Stimulated activated CD4-positive, alpha-beta T cell treated with anti-CD3 and anti-CD28 coated beads, Interleukin-15, amount 100 ng/mL, for 1 hour (primary cell): ENCODE measurements at places on chromosomes 12 and 14.

GRCh38 chr12:69844836-69845235, 19.8 kb downstream of the MYRFL start:
- DNase-seq, result no peak

- DNase-seq, result no peak
These were observed 48.1 kb downstream of the VWF start for GRCh38 chr12:6076346-6076745.

DNA sequence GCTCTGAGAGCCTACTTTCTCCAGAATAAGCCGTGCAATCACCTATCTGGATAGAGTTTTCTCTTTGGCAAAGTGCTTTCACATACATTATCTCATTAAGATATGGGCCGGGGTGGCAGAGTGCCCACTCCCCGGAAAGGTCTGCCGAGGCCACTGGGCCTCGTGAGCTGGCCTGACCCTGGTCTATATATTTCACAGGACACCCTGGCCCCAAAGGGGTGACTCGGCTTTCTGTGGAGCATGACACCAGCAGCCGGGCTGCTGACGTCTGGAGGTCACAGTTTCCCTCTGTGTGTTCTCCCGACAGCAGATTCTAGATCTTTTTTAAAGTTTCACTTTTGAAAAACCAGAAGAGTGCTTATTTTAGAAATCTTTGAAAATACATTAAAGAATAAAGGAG, 27.9 kb upstream of the ATP2A2 start:
- no peak for DNase-seq

DNA sequence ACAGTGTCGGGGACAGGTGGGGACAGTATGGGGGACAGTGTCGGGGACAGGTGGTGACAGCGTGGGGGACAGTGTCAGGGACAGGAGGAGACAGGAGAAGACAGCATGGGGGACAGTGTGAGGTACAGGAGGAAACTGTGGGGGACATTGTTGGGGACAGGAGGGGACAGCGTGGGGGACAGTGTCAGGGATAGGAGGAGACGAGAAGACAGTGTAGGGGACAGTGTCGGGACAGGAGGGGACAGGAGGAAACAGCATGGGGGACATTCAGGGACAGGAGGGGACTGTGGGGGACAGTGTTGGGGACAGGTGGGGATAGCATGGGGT, 139.5 kb downstream of the TMEM121 start:
- DNase-seq, result no peak

GRCh38 chr14:70697701-70698100, 56.0 kb downstream of the TTC9 start:
- DNase-seq, result no peak
